ENCODE measurements at places on chromosomes 2 and 18.

GRCh38 chr18:57727952-57728807 is 74.9 kb downstream of the ATP8B1 start:
- no peak for DNase-seq

DNA sequence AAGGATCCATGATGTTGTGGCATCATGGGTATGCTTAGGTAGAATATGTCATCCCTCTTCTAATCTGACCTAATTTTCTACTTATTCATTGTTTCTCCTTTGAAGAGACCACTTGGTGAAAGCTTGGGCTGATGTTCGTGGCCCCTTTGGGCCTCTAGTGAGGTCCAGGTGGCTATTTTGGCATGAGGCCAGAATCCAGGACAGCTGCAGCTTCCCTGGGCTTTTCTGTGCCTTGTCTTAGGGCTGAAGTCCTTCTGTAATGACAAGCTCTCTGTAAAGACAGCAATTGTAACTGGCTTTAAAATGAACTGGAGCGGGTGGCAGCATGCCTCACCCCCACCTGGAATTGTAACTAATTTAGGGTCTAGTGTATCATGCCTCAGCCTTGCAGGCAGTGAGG is 15.6 kb upstream of the MC2R start:
- DNase-seq = no peak

GRCh38 chr2:238785528-238785860 is 62.4 kb upstream of the TWIST2 start:
- DNase-seq = no peak

- no peak for DNase-seq
Measured at GRCh38 chr2:14632133-14632936, at the start of gene LRATD1. LRATD1 (plus strand) TSS chr2:14632717; CDS start chr2:14633980, 1,263 bp downstream.

DNA sequence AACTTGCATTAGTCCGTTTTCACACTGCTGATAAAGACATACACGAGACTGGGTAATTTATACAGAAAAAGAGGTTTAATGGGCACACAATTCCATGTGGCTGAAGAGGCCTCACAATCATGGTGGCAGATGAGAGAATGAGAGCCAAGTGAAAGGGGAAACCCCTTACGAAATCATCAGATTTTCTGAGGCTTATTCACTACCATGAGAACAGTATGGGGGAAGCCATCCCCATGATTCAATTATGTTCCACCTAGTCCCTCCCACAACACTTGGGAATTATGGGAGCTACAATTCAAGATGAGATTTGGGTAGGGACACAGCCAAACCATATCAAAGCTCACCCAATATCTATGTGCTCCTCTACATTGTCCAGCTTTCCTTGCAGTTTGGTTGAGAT is 16.0 kb upstream of the SERPINE2 start:
- DNase-seq = no peak
